ENCODE measurements at places on chromosomes 5 and 9.

GRCh38 chr5:168792678-168793077 is 213.5 kb upstream of the PANK3 start:
- no peak for DNase-seq

- DNase-seq, result no peak
These were observed 38.7 kb downstream of the TGFBR1 start for GRCh38 chr9:99143655-99144054.

DNA sequence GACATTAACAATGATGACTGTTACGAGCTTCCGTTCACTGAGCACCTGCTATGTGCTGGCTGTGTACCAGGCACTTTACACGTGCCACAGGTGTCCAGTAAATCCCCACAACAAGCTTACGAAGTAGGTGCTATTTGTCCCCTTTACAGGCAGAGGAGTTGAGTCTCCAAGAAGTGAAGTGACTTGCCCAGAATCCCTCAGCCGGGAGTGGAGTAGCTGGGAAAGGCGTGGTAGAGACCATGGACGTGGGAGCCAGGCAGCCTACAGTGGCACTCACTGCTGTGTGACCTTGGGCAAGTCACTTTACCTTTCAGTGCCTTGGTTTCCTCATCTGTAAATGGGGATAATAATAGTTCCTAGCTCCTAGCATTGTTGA is 669 bp upstream of the AMBP start:
- no peak for DNase-seq

GRCh38 chr9:26694381-26695297 is 198.0 kb downstream of the CAAP1 start:
- DNase-seq, result no peak

- DNase-seq, result no peak
These were observed 116.8 kb downstream of the ADAMTS6 start for GRCh38 chr5:65364907-65365306.

GRCh38 chr5:61186634-61187033 is 24.4 kb upstream of the SMIM15 start:
- DNase-seq, result no peak

- no peak for DNase-seq
These were observed 369.5 kb downstream of the TAF11L14 start for GRCh38 chr5:18003784-18004183.

- no peak for DNase-seq
These were observed 1.6 kb upstream of the BRINP1 start for GRCh38 chr9:119370816-119371215.

GRCh38 chr9:129783516-129784361 is 19.2 kb upstream of the TOR1B start:
- peak; percentile 55 for DNase-seq

GRCh38 chr5:92163906-92164305 is 780.8 kb upstream of the ARRDC3 start:
- DNase-seq, result no peak

GRCh38 chr9:105673850-105674387 is 11.7 kb downstream of the TAL2 start:
- DNase-seq, result no peak

- no peak for DNase-seq
These were observed 386.5 kb upstream of the RFX3 start for GRCh38 chr9:3912280-3912679.

DNA sequence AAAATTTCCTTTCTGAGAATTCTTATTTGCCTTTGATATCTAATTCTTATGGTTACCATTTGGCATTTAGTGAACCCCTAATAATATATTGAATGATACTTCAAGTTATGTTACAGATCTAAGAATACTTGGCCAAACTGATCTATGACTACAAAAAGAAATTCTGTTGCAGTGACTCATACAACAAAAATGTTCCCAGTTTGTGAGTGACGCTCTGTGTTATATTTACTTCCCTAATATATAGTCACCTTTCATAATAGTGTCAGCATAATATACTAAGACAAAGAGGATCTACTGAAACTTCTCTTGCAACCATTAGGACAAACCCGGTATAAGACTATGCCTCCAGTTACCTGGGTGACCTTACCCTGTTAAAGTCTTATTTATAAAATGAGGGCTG is 216.9 kb upstream of the TLX3 start:
- DNase-seq, result no peak

- no peak for DNase-seq
These were observed 553.3 kb downstream of the CCDC171 start for GRCh38 chr9:16106021-16106571.

Measured in activated naive CD8-positive, alpha-beta T cell treated with anti-CD3 and anti-CD28 coated beads, Interleukin-2, amount 50 U/mL, for 16 hours (primary cell).